NCI-H1105 (cell line): ENCODE measurements at places on chromosomes 5 and 9.

DNA sequence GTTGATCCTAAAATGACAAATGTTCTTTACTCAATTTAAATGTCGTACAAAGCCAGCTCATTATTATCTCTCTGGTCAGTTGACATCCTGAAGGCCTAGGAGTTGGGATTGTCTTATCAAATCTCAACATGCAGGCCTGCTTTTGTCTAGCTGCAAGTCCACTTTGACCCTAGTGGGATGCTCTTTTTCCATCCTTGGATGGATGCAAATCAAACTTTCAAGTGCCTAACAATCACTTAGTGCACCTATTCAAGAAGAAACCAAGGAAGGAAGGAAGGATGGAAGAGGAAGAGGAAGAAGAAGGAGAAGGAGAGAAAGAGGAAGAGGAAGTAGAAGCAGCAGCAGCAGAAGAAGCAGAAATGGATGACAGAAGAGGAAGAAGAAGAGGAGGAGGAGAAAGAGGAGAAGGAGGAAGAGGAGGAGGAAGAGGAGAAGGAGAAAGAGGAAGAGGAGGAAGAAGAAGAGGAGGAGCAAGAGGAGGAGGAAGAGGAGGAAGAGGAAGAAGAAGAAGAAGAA is 109.6 kb downstream of the PIK3R1 start:
- DNase-seq, result no peak

DNA sequence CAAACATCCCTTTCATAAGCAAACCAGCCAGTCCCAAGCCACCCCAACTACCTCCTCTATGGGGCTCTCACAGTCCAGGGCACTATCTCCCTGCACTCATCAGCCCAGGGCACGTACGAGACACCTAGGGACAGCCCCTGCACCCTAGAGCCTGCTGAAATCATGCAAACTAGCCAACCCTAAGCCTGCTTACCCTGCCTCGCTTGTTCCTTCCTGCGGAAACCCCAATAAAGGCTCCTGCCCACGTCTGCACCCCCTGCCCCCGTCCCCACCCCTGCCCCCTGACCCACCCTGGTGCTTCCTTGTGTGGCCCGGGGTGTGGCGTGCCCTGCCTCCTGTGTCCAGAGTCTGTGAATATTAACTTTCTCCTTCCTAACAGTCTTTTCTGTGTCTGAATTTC is 135.9 kb downstream of the GADD45G start:
- DNase-seq, result no peak

DNA sequence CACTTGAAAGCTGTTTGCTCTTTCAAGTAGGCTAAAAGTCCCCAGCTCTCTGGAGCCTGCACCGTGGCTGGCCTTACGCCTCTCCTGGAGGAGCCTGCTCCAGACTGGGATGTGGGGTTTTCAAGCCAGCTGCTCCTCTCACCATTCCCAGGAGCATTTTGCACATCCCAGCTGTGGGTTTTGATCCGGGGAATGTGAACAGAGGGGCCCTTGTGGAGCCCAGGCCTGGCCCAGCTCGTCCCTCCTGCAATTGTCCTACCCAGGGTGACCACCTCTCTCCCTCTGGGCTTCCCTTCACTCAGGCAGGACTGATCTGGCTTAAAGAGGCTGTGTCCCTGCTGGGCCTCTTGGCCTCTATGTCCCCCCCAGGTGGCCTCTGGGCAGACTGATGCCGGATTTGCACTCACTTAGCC is 32.5 kb upstream of the TIFAB start:
- DNase-seq, result no peak

GRCh38 chr9:19233344-19233743 is 2.9 kb downstream of the DENND4C start:
- no peak for DNase-seq

GRCh38 chr5:158639881-158640592 is 459.7 kb downstream of the EBF1 start:
- DNase-seq, result no peak
